ENCODE measurements at places on chromosomes 3 and 15. TPM values are rescaled to one million over a fixed set of nuclear protein-coding genes. Genes with fewer than 3 reads are reported as not detected.

DNA sequence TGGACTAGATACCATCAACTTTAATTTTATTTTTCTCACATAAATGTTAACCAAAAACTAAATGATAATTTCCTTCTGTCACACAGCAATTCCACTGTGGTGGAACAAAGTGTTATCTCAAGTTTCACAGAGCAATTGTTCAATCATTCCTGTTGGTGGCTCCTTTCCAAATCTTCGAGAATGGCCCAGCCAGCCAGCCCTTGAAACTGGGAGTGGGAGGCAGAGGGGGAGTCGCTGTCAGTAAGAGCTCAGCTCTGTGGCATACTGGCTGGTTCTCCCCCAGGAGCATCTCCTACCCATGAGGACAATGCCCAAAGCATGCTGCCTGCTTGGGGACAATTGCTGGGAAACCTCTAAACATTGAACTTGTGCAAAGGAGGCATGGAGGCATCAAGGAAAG lies 47.7 kb downstream of the MECOM start:
- no peak for DNase-seq

The CCDC32 gene
- polyA plus RNA-seq: 8.2 TPM

The CAND2 gene
- polyA plus RNA-seq: 1.5 TPM

The ROBO2 gene
- not detected for polyA plus RNA-seq

DNA sequence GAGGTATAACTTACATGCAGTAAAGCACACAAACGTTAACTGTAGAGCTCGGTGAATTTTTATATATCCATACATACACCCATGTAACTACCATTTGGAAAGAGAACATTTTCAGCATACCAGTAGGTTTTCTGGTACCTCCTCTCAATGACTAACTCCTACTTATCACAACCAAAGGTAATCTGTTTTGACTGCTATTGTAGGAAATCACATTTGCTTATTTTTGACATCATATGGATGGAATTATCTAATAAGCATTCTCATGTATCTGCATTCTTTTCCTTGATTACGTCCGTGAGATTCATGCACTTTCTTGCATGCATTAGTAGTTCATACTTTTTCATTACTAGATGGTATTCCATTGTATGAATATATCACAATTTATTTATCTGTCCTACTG lies 76.8 kb downstream of the CSNK1G1 start:
- no peak for DNase-seq

The ANKUB1 gene
- polyA plus RNA-seq: not detected

DNA sequence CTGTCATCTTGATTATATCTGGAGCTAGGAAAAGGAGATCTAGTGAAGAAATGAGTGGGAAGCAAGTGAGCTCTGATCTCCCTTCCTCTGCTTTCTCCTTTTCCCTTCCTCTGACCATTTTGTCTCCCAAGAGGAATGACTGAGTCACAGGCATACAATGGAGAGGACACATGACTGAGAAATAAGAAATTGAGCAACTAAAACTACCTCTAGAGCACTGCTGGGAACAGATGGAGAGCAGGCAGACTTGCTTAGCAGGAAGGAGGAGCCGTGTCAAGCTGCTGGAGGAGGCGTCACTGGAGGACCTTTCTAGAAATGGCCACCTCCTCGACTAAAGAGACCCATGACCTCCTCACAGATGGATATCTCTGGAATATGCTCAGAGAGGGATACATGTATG lies 66.9 kb upstream of the MYO5C start:
- DNase-seq: no peak

DNA sequence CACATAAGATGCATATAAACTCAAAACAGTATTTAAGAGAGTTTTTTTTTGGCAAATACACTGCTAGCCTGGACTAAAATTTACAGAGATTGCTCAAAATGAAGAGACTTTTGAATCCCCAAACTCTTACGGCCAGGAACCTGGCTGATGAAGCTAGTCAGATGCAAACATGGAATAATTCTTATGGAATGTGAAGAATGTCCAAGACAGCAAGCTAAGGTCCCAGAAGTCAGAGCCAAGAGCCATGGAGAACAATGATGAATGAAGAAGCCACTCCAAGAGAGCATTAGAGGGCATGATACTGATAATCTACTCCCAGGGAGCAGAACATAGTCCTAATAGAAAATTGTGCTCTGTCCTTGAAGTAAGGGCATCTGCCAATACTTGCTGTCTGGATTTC lies 705.5 kb downstream of the DIPK2A start:
- DNase-seq: no peak

- DNase-seq: no peak
These were observed 152.9 kb downstream of the IGF1R start for GRCh38 chr15:98801234-98801561.

The ZNF660 gene
- polyA plus RNA-seq: 1.4 TPM

GRCh38 chr3:14609506-14609905 lies 42.1 kb upstream of the CCDC174 start:
- DNase-seq: no peak

GRCh38 chr3:4322635-4323034 lies 19.5 kb downstream of the SETMAR start:
- no peak for DNase-seq

GRCh38 chr3:114659109-114660061 lies 365.6 kb downstream of the TIGIT start:
- DNase-seq: no peak

DNA sequence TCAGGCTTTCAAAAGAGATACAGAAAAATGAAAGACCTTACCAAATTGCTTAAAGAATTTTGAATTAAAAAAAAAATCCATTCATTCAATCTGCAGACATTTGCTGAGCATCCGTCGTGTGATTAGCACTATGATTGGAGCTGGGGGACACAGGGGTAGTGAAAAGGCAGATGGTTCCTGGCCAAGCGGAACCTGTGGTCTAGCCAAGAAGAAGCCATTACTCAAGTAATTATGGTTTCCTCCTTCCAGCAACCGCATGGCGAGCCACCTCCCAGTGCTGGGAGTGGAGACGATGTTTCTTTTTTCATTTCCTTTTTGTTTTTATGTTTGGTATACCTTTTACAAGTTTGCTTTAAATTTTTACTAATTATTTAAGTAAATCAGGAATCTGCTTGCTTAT lies 140.2 kb downstream of the CACNA2D3 start:
- DNase-seq: no peak

The NRROS gene
- polyA plus RNA-seq: 0.19 TPM

DNA sequence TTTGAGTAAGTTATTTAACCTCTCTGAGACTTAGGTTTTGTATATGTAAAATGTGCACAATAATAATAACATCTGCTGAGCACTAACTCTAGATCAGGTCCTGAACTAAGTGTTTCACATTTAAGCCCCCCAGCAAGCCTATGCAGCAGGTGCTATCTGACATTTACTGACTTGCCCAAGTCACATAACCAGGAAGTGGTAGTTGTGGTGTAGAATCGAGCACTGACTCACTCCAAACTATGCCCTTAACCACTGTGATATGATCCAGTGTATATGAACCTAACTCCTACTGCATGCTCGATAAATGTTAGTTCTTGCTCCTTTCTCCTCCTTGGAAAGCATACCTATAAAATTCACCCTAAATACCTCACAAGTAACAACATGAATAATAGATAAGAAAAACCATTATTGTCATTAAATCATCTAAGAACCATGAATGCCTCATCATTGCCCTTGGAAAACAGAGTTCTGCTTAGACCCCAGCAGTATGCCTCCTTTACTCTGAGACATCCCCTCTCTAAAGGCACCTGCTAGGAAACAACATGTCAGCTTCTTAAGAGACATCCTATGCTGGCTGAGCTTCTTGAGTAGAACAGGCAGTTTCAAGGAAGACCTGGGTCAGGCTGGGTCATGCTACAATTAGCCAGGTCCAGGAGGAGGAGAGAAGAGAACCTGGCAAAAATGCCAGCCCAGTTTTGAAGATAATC lies 3.0 kb upstream of the SHC4 start:
- no peak for DNase-seq

The OR5K2 gene
- polyA plus RNA-seq: not detected

- DNase-seq: no peak
These were observed 43.2 kb upstream of the ZNF148 start for GRCh38 chr3:125418306-125418705.

The LAMB2 gene
- polyA plus RNA-seq: 318 TPM

GRCh38 chr3:178352326-178353005 lies 183.8 kb upstream of the KCNMB2 start:
- DNase-seq: no peak

GRCh38 chr3:49022688-49023171 lies 809 bp downstream of the NDUFAF3 start:
- DNase-seq: peak; percentile 32

The TMEM158 gene
- polyA plus RNA-seq: 76.4 TPM

GRCh38 chr3:45109771-45110508 lies 36.2 kb downstream of the CDCP1 start:
- no peak for DNase-seq

The TOP2B gene
- polyA plus RNA-seq: 20.4 TPM

DNA sequence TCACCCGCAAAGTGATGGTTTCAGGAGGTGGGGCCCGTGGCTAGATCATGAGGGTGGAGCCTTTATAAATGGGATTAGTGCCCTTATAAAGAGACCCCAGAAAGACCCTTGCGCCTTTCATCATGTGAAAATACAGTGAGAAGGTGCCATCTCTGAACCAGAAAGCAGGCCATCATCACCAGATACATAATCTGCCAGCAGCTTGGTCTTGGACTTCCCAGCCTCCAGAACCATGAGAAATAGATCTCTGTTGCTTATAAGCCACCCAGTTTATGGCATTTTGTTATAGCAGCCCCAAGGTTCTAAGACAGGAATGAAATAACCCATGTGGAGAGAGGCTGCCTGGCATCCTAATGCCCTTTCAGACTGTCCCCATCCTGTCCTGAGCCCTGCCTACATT lies 127.8 kb upstream of the SMAD3 start:
- no peak for DNase-seq

The TMEM207 gene
- not detected for polyA plus RNA-seq
